ENCODE measurements at places on chromosomes 16 and 17.
A peak's percentile ranks its signal among the peaks of the same experiment; 100 is the strongest.

GRCh38 chr17:31660684-31661083 lies 198.4 kb downstream of the COPRS start:
- no peak for DNase-seq

- DNase-seq, result peak; percentile 77
Observed at GRCh38 chr16:10876799-10877341, at the start of gene CIITA. CIITA (plus strand) TSS chr16:10877202; CDS start chr16:10877331, 129 bp downstream.

GRCh38 chr17:76927577-76927976 lies 59.4 kb downstream of the MGAT5B start:
- DNase-seq, result no peak

DNA sequence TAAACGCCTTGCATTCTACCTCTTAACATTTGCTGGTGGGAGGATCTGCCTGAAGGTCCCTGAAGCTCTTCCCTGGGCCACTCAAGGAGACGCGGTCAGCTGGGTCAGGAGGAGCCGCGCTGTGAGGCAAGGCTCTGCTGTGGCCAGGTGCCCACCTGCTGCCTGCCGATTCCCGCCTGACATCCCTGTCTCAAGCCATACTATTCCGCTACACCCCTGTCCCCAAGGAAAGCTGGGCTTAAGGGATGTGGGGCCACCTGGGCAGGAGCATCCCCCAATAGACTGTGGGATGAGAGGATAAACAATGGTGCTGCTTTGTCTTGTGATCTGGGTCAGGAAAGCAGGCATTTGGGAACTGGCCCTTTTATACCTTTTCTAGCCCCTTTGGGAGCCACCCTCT lies 5.1 kb downstream of the TPPP3 start:
- DNase-seq, result no peak

GRCh38 chr16:27109666-27110523 lies 43.2 kb downstream of the C16orf82 start:
- peak; percentile 76 for DNase-seq

DNA sequence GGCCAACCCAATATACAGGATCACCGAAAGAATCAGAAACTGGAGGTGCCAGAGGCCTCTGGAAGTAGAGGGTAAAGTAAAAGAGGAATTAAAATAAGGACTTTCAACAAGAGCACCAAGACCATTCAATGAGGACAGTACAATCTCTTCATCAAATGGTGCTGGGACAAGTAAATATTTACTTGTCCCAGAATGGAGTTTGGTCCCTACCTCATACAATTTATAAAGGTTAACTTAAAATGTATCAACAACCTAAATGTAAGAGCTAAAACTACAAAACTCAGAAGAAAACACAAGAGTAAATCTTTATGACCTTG lies 56.5 kb downstream of the USP31 start:
- no peak for DNase-seq

- no peak for DNase-seq
Observed at GRCh38 chr16:56700631-56701030, 18.4 kb downstream of the MT1X start.

- no peak for DNase-seq
Observed at GRCh38 chr17:44354582-44355561, 8.8 kb downstream of the FAM171A2 start.

- no peak for DNase-seq
Observed at GRCh38 chr16:50305441-50306061, 39.2 kb downstream of the ADCY7 start.

DNA sequence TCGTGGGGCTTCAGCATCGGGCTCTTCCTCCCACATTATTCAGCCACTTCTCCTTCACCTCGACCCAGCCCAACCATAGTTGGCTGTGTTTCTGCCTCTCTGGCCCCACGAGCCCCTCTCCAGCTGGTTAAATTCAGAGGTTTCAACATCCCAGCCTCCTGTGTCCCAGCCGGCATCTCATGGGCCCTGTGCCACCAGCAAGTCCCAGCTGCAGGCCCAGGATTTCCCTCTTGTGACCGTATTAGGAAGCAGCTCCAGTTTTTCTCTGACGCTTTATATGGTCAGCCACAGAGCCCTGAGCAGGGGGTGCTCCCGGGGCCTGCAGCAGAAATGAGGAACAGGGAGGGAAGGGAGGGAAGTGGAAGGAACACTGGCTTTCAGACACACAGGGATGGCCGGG lies 27.4 kb downstream of the MYH11 start:
- DNase-seq, result no peak

DNA sequence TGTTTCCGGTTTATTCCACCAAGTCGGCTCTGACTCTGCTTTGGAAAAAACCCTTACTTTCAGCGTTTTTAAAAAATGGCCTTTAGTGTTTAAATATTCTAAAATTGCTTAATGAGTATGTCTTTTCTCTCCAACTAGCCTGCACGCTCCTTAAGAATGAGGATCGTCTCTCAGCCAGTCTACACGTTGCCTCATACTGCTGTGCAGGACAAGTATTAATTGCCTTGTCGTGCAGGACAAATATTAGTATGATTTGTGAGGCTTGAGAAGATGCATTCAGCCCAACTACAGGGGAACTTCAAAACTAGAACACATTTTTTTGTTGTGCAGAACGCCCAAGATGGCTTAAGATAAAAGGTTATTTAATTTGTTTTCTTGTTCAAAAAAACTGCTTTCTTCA lies 61.2 kb downstream of the MARCHF10 start:
- DNase-seq, result no peak

- no peak for DNase-seq
Observed at GRCh38 chr16:79835194-79835593, 234.7 kb upstream of the MAF start.

- peak; percentile 38 for DNase-seq
Observed at GRCh38 chr17:42131981-42132432, 9.4 kb downstream of the HSPB9 start.

DNA sequence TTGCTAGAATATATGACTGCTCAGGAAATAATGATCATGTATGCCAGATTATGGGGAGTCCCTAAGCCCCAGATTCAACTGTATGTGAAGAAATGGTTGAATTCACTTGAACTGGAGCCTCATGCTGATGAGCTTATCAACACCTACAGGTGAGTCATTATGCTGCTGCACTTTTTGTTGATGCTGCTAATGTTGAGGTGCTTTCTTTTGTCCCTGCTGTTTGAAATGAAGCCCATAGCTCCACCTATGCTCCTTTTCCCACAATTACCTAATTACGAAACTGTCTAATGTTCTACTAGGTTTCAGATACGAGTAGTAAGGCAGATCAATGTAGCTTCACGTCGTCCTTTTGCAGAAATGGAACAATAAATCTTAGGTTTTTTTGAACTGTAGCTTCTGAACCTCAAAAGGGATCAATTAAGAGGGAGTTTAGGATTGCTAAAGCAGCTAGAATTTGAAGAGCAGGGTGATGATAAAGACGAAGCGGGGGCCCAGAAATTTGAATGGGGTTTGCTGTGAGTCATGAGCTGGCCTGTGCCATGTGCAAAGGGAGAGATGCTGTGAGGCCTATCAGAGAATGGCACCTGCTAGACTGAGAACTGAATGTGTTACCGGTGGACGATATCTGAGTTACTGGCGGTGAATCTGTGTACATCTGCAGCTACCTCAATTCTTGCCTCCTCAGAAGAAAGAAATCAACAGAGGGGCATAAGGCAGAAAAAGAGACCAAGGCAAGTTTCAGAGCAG lies 6.1 kb upstream of the UQCRC2 start:
- no peak for DNase-seq

- DNase-seq, result peak; percentile 96
Observed at GRCh38 chr17:67390646-67391361, 13.7 kb downstream of the PITPNC1 start.

DNA sequence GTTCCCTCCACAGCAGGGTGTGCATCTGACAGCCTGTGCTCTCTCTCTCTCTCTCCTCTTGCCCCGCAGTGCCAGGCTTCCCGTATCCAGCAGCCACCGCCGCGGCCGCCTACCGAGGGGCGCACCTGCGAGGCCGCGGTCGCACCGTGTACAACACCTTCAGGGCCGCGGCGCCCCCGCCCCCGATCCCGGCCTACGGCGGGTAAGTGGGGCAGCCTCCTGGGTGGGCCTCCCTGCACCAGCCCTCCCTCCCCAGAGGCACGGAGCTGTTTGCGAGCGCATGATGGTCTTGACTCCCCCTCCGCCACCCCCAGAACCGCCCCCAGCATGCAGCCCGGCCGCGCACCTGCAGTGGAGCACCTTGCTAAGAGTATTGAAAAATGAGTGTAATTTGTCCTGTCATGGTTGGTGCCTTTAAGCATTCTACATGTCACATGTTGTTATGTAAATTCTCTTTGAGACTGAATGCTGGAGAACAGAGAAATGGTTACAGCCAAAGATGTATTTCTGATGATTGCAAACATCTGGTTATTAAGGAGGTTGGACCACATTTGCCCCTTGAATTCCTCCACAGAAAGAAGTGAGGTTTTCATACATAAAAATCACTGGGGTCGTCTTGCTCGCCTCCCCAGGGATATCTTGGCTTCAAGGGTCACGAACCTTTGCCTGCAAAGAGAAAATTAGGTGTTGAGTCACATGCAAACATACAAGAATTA lies 321.3 kb downstream of the RBFOX1 start:
- no peak for DNase-seq

GRCh38 chr16:4693956-4694641 lies 737 bp downstream of the NUDT16L1 start:
- peak; percentile 33 for DNase-seq

DNA sequence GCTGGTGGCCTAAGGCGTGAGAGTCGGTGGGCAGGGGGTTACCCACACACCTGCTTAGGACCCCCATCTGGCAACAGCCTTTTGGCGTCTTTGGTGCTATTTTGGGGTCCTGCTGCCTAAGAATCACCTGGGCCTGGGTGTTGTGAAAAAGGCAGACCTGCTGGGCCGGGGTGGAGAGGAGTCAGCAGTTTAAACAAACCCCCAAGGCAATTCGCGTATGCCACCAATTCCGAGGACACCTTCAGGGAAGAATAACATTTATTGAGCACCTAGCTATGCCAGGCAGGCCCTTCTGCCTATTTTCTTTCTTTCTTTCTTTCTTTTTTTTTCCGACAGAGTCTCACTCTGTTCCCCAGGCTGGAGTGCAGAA lies 53.9 kb upstream of the TOB1 start:
- DNase-seq, result no peak

- no peak for DNase-seq
Observed at GRCh38 chr17:73956595-73957465, 246.6 kb upstream of the RPL38 start.

DNA sequence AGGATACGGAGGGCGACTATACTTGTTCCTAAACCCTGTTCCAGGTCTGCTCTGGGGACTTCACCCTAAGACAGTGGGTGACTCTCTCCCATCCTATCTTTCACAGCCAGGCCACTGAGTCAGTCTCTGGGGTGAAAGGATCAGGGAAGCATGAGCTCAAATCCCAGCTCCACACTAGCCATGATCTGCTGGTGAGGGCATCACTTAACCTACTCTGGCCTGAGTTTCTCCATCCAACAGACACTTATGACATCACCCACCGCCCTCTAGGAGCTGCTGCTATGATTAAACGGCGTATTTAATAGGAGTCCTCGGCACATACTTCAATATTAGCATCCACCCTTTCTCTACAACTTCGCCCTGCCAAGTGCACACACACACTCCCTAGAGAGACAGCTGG lies 10.1 kb downstream of the GAST start:
- DNase-seq, result no peak

GRCh38 chr16:54930005-54930868 lies at the start of gene IRX5:
IRX5 (plus strand) TSS chr16:54930865; CDS start chr16:54931199, 334 bp downstream.
- peak; percentile 98 for DNase-seq

DNA sequence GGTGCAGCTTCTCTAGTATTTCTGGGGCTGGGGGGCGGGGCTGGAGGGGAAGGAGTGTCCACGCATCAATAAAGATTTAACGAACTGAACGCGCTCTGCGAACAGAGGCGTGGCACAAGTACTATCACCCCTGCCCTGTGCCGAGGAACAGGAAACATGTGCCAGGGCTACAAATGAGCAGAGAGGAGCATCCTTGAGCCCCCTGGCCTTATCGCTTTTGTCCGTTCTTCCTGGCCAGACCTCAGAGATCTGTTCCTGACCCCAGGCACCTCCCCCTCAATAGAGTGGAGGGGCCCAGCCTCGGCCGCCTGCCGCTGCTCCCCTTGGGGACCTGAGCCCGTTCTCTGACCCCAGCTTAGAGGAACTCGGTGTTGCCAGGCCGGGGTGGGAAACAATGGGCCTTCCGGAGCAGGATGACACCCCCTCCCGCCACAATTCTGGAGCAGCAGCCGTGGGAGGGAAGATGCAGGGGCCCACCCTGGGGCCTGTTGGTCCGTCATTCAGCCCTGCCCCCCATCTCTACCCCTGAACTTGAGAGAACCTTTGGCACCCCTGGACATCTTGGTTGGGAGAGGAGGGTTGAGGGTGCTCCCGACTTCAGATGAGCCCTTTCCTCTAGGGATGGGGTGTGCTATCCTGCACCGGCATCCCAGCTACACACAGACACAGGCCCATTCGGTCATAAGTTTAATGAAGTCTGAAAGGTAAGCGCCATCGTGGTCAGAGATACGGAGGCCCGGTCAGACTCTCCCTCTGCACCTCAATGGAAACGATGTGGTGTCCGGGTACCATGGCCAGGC lies 1.1 kb downstream of the NAA38 start:
- peak; percentile 12 for DNase-seq

DNA sequence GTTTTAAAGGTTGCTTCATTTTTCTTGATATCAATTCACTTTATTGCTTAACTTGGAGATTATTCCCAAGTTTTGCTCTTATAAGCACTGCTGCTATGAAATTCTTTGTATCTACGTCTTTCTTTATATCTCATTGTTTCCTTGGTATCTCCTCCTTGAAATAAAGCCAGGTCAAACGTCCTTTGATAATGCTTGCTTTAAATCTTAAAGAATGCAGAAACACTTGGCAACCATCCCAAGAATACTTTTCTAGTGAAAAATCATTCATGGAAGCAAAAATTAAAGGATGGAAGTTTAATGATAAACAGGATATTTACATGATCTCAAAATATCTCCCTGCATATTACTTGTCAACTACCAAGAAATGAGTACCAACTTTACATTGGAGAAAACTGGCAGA lies 175.2 kb downstream of the CPPED1 start:
- no peak for DNase-seq

- DNase-seq, result no peak
Observed at GRCh38 chr17:16484445-16485175, 7.4 kb downstream of the LRRC75A start.

GRCh38 chr16:705431-706188 lies at the start of gene FBXL16:
FBXL16 (minus strand) TSS chr16:705801; CDS start chr16:697405, 8,396 bp downstream.
- DNase-seq, result no peak

Data from astrocyte of the spinal cord (primary cell).